ENCODE measurements at places on chromosomes 12 and 14. TPM values are rescaled to one million over a fixed set of nuclear protein-coding genes. Genes with fewer than 3 reads are reported as not detected.

Gene CLEC1A
- not detected for total RNA-seq

Gene SALL2
- total RNA-seq, result 74.6 TPM

Gene LPAR5
- total RNA-seq, result 0.71 TPM

DNA sequence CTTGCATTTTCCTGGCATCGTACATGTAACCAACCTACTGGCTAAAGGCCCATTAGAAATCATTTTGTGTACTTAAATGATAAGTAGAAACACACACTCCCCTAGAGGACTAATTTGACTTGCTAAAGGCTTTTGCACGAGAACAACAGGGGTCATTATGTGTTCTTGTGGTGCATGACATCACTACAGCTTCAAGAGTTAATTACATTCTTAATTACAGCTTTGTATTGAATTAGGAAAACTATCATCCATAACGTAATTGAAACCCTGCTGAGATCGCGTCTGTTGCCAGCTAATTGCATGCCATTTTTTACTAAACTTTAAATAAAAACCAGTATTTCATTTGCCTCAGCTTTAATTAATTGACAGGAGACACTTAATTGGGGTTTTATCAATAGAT, 51.4 kb downstream of the TMEM132C start:
- no peak overlapping the region for H3K27ac ChIP-seq
- no peak for DNase-seq
- H3K4me3 ChIP-seq, result no peak overlapping the region

DNA sequence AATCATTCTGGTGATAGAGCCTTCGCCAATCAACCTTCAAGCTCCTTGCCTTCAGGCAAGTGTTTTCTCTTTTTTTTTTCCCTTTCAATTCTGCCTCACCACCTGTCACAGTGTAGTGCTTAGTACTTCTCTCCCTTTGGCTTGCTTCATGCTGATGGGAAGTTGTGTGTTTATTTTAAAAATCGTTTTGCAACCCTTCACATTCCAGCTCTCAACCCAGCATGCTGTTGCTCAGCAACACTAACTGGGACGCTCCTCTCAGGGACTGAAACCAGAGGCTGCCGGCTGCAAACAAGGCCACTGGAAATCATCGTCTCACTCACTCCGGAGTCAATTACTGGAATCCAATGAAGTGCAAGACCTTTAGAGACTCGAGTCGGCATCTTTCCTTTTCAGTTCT, 342.7 kb downstream of the PRKD1 start:
- H3K27me3 ChIP-seq, result no peaks in the 10 kb centered on the region
- H3K36me3 ChIP-seq, result no peaks in the 10 kb centered on the region
- DNase-seq, result peak; percentile 83
- peak overlapping the region; percentile 57 for H3K27ac ChIP-seq

Gene NTN4
- 1.2 TPM for total RNA-seq

All from cardiac muscle cell (in vitro differentiated cells and primary cell).